ENCODE measurements at places on chromosomes 12 and 14.

DNA sequence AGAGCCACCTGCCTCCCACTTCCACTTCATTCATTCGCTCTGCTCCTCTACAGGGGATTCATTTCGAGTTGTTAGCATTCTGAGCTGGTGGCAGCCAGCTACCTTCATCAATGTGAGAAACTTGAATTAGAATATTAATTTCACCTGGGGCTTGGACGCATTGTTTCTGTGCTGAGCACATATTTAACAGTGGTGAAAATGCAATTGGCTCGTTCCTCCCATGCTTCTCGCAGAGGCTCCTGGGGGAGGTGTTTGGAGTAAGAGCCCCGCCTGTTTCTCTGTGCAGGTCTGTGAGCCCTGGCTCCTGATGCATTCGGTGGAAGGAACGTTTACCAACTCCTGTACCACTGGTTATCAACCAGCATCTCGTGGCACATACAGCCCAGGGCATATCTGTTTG is 141.5 kb downstream of the AACS start:
- DNase-seq = no peak

DNA sequence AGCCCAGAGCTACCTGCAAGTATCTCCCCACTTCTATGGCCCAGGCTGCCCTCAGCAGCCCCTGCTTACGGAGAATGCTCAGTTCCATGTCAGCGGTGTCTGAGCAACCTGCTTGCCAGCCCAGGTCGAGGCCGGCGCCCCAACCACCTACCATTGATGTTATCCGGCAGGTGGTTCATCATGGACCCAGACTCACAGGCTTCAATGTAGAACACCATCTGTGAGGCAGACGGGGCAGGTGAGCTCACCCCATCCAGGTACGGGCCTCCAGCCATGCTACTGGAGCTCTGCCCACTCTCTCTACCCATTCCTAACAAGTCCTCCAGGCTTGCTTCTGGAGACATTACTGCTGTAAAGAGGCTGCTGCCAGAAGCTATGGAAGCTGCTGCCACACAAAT is 35.8 kb downstream of the LGMN start:
- DNase-seq = no peak

- no peak for DNase-seq
Measured at GRCh38 chr12:65391711-65392110, 113.2 kb downstream of the MSRB3 start.

DNA sequence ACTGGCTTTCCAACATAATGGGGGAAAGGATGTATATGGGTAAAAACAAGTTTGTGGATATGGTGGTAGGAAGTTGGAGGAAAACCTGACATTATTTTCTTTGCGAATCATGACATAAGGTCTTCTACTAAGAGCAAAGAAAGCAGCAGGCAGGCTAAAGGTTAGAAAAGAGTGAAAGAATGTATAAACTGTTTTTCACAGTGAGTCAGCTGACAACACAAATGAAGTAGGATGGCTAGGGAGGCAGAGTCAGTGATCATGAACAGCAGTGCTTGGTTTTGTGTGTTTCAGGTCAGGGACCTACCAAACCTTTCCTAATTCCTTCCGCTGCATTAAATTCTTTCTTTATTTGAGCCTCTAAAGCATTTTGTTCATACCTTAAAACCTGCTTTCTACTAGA is 46.3 kb upstream of the CATSPERB start:
- no peak for DNase-seq

- no peak for DNase-seq
Measured at GRCh38 chr14:70239802-70240201, 51.1 kb upstream of the SLC8A3 start.

DNA sequence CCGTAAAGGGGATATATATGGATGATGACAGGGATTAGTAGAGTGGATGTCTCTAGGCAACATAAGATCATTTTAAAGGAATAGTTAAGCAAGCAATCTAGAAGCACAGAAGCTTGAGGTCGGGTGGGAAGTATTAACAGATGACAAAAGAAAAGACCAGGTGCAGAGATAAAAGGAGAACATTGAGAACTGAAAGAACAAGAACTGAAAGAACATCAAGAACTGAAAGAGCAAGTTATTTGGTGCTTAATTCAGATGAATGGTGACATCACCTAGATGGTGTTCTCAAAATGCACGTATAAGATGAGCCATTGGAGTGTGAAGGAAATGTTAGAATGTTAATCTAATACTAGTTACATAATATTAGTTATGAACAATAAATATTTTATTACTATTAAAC is 224.0 kb upstream of the PDE3A start:
- no peak for DNase-seq

DNA sequence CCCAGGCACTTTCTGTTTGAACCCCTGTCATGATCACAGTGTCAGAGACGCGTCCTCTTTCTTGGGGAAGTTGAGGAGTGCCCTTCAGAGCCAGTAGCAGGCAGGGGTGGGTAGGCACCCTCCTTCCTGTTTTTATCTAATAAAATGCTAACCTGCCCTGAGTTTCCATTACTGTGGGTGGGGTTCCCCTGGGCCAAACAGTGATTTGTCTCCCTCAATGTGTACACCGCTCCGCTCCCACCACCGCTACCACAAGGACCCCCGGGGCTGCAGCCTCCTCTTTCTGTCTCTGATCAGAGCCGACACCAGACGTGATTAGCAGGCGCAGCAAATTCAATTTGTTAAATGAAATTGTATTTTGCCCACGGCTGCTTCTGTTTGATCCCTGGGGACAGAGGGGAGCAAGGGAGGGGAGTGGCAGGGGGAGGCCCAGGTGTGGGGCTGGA is 5.1 kb downstream of the SHMT2 start:
- peak; percentile 32 for DNase-seq

GRCh38 chr12:132211816-132212215 is 67.6 kb downstream of the NOC4L start:
- DNase-seq = no peak

GRCh38 chr12:65800937-65801336 is 23.3 kb upstream of the HMGA2 start:
- no peak for DNase-seq

DNA sequence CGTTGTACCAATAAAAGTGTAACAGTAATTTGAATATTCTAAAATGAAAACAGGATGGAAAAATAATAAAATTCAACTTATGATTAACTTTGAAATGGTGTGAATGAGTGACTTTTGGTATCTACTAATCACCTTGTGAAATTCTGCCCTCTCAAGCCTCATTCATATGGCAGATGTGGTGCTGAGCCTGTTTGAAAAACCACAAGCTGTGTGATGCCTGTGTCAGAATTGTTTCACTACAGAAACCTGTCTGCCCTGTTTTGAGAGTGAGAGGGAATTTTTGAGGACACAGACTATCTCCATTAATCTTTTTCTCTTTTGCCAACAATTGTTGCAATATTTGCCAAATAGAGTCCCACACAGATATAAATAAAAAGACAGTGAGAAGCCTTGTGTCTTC is 3.9 kb upstream of the RNU6-7 start:
- no peak for DNase-seq

GRCh38 chr12:120048263-120048662 is 59.2 kb downstream of the BICDL1 start:
- DNase-seq = no peak

- DNase-seq = no peak
Measured at GRCh38 chr14:56156096-56156495, 37.9 kb downstream of the PELI2 start.

- no peak for DNase-seq
Measured at GRCh38 chr12:43348221-43348620, 203.8 kb downstream of the ADAMTS20 start.

- DNase-seq = peak; percentile 83
Measured at GRCh38 chr14:50003213-50004021, 110.5 kb downstream of the ARF6 start.

DNA sequence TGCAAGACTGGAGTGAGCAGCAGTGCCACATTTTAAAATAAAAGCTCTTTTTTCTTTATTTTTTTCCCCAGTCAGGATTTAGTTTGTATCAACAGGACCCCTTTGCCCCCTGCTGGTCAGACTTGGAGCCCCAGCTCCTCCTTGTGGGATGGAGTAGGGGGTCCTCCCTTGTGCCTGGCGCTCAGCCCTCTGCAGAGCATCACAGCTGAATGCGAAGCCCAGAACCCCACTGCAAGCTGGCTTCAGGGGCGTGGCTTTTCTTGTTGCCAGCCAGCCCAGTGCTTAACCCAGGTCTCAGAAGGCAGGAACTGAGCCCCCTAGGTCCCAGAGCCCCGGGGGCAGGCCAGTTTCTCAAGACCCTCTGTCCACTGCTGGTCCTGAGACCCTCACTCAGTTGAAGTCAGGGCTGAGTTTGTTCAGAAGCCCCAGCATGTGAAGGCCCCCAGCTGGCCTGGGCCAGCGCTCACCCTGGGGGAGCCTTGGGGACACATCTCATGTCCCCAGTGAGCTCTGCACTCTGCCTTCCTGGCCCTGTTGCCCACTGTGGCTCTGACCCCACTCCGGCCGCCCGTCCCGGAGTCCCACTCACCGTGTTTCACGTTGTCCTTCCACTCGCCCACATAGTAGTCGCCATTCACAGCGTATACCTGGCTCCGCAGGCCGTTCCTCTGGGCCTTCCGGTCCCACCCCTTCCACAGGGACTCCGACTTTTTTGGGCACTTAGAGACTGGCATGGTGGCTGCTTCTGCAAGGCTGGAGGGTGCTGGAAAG is 519 bp downstream of the MORN3 start:
- no peak for DNase-seq

- DNase-seq = no peak
Measured at GRCh38 chr14:52824462-52824861, 33.1 kb upstream of the GNPNAT1 start.

DNA sequence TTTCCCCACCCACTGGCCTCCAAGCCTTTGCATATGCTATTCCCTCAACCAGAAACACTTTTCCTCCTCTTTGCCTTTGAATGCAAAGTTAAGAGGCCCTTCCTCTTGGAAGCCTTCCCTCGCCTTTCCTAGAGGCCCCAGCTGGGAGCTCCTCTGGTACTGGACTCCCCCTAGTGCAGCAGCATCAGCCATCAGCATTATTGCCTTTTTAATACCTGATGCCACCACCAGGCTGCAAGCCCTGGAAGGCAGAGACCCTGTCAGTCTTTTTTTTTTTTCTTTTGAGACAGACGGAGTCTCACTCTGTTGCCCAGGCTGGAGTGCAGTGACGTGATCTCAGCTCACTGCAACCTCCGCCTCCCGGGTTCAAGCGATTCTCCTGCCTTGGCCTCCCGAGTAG is 19.1 kb upstream of the PLA2G1B start:
- DNase-seq = no peak

GRCh38 chr12:45914090-45914489 is 76.3 kb downstream of the SCAF11 start:
- no peak for DNase-seq

DNA sequence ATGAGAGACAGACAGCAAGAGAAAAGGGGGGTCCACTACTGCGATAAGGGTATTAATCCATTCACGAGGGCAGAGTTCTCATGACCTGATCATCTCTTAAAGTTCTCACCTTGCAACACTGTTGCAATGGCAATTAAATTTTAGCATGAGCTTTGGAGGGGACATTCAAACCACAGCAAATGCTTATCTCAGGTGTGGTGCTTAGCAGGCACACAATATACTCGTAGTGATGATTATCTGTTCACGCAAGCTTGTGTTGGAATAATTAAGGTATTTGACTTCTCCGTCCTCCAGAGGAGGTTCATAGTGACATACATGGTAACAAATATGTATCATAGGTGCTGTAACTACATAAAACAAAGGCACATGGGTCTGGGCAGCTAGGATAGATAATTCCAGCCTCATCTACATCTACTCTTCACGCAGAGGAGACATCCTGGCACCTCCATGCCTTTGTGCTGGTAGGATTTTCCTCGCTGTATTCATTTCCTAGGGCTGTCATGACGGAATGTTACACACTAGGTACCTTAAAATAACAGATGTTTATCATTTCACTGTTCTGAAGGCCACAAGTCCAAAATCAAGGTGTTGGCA is 221.2 kb downstream of the RBM19 start:
- DNase-seq = no peak

DNA sequence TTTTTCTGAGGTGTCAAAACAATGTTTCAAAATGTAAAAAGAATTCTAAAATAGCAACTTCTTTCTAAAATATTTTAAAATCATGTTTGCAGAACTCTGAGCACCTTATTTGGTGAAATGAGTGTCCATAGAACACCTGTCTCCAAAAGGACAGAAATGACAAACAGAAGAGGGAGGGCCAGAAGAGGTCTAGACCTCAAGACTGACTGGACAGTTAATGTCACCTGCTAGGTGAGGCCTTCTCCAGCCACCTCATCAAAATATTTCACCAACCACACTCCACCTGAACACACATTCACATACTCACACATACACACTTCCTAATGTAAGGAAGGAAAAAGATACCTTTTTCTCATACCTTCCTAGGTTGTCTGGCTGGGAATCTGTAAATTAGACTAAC is 147.8 kb upstream of the PLEKHA5 start:
- no peak for DNase-seq

GRCh38 chr14:93683226-93683625 is 105.1 kb downstream of the PRIMA1 start:
- DNase-seq = no peak

GRCh38 chr12:124586756-124587155 is 19.3 kb upstream of the NCOR2 start:
- no peak for DNase-seq

GRCh38 chr14:81396113-81396512 is 4.0 kb downstream of the STON2 start:
- no peak for DNase-seq

- no peak for DNase-seq
Measured at GRCh38 chr12:126480451-126480850, 1415.2 kb downstream of the AACS start.

GRCh38 chr12:31005944-31006361 is 67.7 kb upstream of the DDX11 start:
- DNase-seq = no peak

DNA sequence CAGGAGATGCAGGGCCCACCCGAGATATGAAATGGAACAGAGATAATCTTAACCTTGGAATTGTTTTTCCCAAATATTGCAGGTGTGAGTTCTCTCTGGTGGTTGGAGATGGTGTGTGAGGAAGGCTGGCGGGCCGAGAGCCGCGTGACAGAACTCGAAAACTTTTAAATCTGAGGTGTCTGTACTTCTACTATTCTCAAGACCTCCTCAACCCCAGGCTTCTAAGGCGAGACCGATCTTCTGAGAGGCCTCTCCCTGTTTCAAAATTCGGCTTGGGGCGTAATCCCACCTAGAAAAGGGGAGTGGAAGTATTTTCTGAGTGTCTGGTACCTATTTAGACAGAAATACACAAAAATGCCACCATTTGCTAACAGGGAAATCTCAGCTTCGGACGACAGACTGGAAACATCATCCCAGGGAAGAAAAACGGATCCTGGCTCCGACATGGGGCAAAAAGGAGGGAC is 611 bp downstream of the SARNP start:
- DNase-seq = no peak

DNA sequence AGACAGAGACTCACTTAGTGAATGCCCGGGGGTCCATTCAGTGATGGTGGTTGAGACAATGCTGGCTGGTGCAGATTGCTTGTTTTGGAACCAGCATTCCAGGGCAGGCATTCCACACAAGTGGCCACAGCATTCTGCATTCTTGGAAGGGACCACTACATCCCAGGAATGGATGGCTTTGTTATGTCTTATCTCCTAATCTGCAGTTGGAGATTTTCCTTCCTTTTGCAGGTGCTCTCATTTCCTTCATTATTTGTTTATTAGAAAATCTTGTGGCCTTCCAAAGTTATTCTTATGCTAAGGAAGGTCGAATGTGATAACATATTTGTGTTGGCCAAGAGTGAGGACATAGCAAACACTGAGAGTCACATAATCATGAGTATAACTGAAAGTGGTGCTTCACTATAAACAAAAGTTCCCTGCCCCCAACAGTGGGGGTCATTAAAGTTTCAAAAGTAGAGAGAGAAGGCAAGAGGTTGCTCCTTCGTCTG is 66.0 kb downstream of the BMP4 start:
- no peak for DNase-seq

GRCh38 chr12:14956024-14956891 is 5.1 kb downstream of the ARHGDIB start:
- no peak for DNase-seq

GRCh38 chr12:7142056-7142644 is 12.0 kb downstream of the CLSTN3 start:
- peak; percentile 43 for DNase-seq
